ENCODE measurements at places on chromosomes 7 and 10.

DNA sequence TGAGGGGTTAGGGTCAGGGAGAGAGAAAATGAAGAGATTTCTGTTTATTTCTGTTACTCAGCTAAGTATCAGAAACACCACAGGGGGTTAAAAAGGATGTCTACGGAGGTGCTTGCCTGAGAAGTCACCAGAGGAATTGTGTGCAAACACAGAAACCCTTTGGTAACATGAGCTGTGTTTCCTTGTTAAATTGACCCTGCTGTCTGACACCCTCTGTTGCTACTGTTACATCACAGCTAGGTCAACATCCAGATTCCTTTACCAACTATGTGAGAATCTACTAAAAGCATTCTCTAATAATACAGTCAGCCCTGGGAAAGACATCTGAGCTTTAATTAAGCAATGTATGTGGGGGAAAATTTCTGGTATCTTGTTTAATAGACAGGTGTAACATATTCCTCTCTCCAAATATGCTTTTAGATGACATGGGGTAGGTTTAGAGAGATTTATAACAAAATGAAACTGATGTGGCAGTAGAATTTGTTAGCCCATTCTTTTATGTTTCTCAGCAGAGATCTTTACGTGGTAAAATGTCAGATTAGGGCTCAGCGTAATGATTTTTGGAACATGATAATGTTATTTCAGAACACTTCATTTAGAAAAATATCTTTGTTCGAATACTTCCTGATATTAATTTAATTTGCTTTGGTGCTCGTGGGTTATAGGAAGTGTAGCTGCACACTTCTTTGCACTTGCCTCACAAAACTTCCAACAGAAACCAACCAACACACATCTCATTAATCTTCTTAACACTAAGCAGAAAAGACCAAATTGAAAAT lies 168.0 kb upstream of the AHR start:
- DNase-seq = peak; percentile 68

DNA sequence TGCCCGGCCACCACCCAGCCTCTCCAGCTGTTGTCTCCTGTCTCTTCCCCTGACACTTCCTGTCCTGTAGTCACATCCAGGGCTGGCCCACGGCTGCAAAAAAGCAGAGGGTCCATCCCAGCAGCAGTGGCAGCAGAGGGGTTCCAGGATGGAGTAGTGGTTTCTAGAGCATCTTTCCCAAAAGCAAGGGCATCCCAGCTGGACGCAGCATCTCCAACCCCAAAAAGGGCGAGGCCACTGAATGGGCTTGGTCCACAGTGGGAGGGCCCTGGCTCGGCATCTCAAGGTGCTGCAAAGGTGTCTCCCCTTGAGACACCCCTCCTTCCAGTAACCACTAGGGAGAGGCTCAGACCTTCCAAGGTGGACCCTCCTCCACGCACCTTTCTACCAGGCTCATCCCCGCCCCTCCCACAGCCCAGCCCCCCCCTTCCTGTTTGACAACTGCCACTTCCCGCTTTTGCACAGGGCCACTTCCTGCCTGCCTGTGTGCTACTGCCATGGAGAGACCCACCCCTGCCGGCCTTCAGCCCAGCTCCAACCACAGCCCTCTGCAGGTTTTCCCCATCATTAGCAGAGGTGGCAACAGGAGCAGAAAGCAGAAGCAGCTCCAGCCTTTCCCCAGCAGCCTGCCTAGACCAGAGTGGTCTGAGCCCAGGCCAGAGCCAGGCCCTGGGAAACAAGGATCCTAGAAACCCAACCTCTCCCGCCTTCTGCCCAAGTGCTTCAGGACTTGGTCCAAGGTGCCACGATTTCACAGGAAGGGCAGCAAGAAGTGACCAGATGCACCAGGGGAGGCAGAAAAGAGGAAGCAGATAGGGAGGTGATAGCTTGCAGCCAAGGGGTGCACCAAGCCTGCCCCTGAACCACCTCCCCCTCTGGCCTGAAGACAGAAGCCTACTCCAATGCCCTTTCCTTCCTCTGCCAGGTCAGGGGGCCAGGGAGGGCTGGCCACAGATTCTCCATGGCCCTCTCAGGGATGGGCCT lies 8.6 kb downstream of the CAMK2G start:
- no peak for DNase-seq

GRCh38 chr10:127283576-127283975 lies 87.2 kb upstream of the INSYN2A start:
- no peak for DNase-seq

DNA sequence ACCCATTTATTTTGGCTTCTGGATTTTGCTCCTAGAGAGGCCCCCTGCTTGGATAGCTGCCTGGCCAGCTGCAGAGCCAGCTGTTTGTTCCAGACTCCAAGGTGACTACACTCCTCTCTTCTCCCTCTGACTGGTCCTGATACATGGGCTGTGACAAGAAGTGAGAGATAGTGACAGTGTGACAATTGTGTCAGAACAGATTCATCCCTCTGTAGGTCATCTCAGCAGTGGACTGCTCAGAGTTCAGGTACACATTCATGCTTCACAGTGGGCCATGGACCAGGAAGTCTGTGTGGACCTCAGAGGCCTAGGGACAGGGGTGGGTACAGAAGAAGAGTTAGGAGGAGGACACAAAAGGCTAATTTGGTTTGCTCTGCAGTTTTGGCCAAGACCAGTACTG lies 188.2 kb upstream of the MKLN1 start:
- no peak for DNase-seq
